Spinal cord (tissue), 10 donors: ENCODE measurements at places on chromosomes 3 and 15.
A peak's percentile ranks its signal among the peaks of the same experiment; 100 is the strongest.

DNA sequence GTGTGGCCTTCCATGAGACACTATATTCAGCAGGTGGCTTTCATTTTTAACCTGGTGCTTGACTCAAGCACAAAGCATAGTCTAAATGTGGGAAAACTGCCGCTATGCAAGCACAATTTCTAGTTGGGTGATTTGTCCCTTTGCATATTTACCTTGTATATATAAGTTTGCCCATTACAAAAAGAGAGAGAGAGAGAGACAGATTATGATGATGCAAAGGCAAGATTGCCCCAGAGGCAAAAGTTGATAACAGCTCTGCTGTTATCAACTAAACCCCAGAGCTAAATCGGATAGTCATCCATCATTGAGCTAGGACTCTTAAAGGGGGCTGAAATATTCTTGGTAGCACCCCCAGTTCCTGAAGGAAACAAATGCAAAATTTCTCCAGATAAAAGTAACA, 141.5 kb downstream of the AQP9 start:
- DNase-seq, result no peak

DNA sequence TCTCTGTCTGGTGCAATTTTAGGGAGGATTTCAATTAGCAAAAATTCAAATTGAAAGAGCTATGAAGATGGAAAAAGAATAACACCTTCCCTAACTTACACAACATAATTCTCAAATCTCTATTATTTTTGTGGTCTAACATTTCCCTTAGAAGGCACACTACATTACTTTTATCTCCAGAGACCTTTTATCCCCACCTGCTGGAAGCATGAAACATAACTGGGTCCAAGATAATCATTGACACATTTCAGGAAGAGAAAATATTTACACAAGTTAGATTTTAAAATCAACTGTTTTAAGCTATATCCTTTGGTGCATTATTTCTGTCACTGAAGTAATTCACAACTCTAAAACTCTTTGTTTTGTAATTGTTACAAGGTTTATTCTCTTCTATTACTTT, 779.5 kb downstream of the ROBO1 start:
- DNase-seq, result no peak

DNA sequence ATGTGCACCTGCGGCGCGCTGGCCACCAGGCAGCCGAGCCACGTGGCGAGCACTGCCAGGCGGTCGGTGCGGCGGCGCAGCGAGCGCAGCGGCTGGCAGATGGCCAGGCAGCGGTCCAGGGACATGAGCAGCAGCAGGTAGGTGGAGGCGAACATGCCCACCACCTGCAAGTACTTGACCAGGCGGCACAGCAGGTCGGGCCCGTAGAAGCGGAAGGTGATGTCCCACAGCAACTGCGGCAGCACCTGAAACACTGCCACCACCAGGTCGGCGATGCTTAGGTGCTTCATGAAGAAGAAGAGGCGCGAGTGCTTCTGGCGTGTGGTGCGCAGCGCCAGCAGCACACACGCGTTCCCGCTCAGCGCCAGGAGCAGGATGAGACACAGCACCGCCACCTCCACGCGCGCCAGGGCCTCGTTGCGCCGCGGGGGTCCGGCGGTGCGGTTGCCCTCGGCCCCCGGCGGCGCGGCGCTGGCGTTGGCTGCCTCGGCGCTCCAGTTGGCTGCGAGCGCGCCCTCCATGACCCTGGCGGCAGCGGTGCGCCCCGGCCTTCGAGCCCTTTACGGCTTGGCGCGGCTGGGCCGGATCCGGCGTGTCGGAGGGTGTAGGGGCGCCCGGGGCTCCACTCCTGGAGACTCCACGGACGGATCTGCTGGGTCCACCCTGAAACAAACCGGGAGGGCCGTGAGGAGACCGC, 1.6 kb downstream of the OXTR start:
- no peak for DNase-seq

DNA sequence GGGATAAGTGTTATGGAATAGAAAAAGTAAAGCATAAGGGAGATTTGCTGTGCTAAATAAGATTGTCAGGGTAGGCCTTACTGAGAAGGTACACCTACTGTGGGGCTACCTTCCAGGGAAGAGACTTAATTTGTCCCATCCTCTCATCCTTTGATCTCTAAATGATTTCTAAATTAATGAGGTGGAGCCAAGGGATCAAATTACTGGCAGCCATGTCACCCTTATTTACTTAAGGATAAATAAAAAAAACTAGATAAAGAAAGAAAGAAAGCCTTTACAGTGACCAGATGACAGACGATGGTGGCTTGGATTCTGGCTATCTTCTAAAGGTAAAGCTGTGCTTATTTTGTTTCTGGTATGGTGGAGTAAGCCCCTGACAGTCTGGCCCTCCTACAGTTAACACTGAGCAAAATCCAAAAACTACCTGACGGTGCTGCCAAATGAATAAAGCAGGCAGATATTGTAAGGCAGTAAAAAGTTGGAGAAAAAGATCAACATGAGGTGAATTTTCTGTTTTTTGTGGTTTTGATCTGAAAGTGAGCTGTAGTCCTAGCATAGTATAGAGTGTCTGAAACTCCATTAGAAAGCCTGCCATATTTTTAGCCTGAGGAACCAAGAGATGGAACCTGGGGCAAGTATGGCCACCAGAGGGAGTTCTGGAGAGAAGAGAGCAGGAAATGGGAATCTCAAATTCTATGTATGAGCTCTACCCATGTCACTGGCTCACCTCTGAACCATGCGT, 285.1 kb upstream of the MANF start:
- peak; percentile 48 for DNase-seq

DNA sequence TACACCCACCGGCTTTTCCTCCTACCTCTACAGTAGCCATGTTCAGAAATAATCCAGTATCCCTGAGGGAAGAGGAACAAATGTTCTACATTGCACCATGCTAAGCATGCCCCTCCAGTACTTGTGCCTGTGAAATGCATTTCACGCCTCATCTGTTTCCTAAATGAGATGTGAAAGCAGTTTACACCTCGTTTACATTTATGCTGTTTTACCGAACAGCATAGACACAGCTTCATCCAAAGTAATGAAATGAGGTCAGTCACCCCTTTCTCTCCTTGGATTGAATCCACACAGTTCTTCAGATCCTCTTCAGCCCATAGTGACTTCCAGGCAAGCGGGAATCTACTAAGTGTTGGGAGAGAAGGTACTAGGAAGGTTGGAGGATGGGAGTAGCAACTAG, 514.3 kb downstream of the PDCD6IP start:
- no peak for DNase-seq

DNA sequence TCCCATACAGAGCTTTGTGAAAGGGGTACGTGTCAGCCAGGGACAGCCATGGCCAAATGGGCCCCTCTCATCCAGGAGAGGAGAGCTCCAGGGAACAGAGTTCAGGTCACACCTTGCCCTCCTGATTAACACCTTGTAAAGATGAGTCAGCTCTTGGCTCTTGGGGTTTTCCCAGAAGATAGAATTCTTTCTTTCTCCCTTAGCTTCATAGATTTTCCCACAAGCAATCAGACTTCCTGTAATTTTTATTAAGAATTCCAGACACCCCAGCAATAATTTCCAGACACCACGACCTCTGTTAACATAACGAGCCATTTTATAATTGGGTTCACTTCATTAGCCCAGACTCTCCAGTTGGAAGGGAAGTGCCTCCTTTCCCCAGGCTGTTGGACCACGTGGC, 86.4 kb downstream of the LRTM1 start:
- no peak for DNase-seq

GRCh38 chr3:59808446-59808845, 758.6 kb upstream of the CFAP20DC start:
- no peak for DNase-seq

DNA sequence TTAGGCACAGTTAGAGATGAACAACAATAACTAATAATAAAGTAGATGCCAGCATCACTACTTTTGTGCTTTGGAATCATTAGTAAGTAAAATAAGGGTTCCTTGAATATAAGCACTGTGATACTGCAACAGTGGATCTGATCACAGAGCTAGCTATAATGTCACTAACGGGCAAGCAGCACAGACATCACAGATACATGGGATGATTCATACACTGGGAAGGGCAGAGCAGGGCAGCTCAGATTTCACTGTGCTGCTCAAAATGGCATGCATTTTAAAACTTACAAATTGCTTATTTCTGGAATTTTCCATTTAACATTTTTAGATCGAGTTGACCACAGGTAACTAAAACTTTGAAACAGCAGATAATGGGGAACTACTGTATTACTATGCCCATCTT, 476.6 kb downstream of the FHIT start:
- no peak for DNase-seq

DNA sequence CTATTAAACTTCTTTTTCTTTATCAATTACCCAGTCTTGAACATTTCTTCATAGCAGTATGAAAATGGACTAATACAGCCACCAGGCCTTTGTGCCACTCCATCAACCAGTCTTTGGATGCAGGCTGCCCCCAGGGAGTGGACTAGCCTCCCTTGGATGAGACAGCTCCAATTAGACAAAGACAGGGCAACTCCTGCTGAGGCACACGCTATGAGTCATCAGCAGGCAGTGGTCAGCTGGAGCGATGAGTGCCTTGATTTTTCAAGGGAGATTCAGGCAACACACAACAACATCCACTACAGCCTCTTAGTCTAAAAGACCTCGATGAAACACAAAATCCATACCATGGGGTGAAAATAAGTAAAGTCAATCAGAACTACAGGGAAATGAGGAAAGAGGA, 160.1 kb downstream of the ARRDC4 start:
- DNase-seq, result no peak

GRCh38 chr3:153029350-153029749, 132.7 kb upstream of the RAP2B start:
- DNase-seq, result no peak

DNA sequence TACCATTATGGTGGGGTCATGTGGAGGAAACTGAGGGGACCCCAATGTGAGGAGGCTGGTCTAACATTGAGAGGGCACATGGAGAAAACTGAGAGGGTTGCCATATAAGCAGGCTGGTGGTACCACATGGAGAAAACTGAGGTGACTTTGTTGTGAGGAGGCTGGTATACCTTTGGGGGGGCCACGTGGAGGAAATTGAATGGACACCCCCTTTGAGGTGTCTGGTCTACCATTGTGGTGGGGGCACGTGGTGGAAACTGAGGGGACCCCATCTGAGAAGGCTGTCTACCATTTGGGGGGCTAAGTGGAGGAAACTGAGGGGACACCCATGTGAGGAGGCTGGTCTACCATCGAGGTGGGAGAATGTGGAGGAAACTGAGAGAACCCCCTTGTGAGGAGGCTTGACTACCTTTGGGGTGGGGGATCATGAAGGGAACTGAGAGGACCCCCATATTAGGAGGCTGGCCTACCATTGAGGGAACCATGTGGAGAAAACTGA, 163.8 kb downstream of the FBLN2 start:
- DNase-seq, result no peak

DNA sequence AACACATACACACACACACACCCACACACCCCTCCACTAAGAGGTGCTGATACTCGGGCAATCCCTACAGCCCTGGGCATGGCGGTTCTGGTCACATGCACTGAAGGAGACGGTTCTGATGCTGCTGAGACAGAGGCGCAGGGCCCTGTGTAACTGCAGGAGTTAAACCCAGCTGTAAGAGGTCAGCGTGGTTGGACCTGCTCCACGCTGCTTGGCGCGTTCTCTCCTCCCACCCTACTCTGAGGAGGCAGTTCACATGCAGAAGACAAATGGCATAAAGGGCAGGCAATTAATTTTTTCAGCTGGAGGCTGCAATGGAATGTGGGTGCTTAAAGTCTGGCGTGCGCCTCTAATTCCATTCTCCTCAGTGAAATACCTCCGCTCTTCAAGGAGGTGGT, 35.2 kb downstream of the GRK7 start:
- DNase-seq, result no peak

- no peak for DNase-seq
These were observed 44.7 kb downstream of the GOLIM4 start for GRCh38 chr3:168051070-168051469.

DNA sequence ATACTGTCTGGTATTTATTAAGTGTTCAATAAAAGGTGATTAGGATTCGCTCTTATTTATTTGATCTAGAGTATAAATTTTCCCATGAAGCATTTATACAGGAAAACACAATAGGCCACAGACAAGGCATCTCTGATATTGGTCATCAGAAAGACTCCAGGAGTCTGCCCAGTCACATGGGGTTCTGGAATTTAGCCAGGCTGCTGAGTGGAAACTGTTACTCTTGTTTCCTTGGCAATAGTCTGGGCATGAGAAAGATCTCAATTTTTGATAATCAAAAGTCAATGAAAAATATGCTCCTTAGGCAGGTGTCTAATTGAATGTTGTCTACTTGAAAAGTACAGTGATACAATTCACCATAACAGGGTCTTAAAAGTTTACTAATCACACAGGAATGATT, 161.2 kb downstream of the FRMD5 start:
- no peak for DNase-seq

DNA sequence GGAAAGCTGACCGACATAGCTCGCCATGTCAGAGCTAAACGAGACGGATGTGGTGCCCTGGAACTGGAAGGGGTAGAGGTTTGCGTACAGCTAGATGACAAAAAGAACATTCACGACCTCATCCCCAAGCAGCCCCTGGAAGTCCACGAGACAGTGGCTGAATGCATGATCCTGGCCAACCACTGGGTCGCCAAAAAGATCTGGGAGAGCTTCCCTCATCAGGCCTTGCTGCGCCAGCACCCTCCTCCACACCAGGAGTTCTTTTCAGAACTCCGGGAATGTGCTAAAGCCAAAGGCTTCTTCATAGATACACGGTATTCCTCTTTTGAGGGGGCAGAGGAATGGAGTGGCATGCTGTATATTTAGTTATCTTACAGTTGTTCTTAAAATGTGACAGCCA, 30.4 kb downstream of the TIPIN start:
- DNase-seq, result no peak

DNA sequence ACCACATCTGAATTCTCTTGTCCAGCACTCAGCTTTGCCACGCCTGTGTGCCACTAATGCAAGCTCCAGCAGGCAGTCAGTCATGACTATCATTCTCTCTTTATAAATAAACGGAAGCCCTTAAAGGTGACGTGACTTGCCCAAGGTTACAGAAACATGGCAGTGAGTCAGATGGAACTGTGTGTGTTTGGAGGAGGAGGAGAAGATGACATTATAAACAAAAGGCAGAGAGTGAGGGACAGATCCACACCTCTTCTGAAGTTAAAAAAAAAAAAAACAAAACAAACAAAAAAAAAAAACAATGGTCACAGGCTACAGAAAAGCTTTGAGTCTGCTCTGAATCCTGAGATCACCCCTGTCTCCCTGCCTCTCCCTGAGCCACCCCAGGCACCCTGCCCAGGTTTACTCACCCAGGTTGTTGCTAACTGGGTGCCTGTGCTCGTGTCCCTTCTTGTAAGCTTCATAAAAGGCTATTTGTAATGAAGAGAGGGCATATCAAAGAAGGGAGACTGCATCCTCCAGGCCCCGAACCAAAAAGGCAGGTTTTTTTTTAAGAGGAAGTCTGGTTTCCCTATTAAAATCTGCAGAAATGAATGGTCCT, 119.7 kb upstream of the PHLDB2 start:
- DNase-seq, result no peak
